ENCODE measurements at places on chromosomes 6 and 20. TPM values are rescaled to one million over a fixed set of nuclear protein-coding genes. Genes with fewer than 3 reads are reported as not detected.

DNA sequence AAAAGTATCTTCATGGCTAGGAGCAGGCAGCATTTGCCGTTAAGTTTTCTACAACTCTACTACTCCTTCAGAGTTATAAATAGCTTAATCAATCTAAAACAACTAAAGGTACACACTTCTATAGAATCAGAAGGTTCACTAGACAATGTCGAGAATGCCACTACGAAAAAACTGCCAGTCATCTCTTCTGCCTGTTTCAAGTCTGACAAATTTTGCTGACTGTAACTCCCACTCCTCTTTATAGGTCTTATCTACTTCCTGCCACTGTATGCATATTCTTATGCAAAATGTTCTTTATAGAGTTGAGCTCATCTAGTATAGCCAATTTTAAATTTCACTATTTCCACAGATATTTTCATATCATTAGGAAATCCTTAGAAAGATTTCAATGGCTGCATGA lies 160.1 kb downstream of the EYS start:
- DNase-seq, result no peak

DNA sequence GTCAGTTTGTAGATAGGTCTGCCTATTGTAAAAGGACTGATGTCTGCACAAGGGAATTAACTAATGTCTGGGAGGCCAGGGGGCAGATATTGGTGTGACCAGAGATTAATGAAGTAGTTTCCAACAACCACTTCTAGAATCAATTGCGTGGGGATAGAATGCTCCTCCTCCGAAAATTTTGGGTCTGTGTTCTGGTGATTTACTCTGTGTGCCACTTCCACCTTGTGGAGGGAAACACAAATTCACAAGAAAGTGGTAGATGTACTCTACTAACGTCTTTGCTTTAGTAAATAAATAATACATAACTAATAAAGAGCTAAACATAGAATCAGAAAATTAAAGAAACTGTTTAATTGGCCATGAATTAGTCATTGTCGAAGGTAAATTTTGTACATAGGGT lies 25.5 kb downstream of the TMEM14A start:
- DNase-seq, result no peak

DNA sequence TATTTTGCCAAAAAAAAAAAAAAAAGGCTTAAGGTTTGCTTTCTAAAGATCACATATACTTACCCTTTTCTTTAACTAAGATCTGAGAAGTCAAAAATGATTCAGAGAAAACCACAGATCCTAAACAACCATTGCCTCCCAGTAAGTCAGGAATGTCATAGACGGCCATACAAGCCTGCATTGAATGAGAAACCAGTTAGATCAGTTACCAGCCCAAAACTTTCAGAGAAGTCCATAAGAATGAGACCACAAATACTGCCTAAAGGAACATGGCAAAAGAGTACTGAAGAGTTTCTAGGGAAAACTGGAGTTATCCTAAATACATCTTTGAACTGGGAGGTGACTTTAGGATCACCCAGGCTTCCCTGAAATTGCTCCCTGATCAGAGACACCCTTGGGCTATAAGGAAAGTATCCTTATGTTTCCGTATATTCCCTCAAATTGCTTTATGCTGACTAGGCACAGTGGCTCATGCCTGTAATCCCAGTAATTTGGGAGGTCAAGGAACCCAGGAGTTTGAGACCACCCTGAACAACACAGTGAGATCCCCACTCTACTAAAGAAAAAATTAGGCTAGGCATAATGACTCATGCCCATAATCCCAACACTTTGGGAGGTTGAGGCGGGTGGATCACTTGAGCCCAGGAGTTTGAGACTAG lies 79.4 kb upstream of the SLC4A11 start:
- no peak for DNase-seq

GRCh38 chr6:128316258-128316929 lies 204.0 kb downstream of the PTPRK start:
- DNase-seq, result no peak

MOXD1 gene
- not detected for polyA plus RNA-seq

GRCh38 chr6:132084811-132085509 lies 133.8 kb upstream of the CCN2 start:
- DNase-seq, result no peak
